Omental fat pad (tissue), 4 donors: ENCODE measurements at places on chromosomes 12 and 14. TPM values are rescaled to one million over a fixed set of nuclear protein-coding genes. Genes with fewer than 3 reads are reported as not detected.

DNA sequence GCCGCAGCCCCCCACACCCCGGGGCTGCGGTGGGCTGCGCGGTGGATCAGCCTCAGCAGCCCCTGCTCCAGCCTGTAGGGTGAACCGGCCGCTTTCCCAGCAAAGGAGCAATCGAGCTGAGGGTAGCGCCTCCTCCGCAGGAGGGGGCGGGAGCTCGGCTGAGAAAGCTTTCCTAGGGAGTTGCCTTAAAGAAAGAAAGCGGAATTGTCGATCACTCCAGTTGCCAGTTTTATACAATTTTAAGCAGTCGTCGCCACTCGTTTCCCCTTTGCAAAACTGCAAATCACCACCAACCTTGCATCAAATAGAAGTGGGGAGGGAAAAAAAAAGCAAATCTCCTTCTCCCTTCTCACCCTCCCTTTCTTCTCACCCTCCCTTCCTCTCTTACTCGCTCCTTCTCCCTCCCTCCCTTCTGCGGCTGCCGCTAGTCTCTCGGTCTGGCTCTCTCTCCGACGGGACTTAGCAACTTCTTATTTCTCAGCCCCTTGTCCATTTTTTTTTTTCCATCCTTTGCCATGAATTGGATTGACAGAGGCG lies at the start of gene PDE3A:
TSS of gene PDE3A (plus strand) at position 424 of the 537 bp plus-strand sequence. CDS start 748 bp downstream, outside the sequence.
- DNase-seq = no peak

DNA sequence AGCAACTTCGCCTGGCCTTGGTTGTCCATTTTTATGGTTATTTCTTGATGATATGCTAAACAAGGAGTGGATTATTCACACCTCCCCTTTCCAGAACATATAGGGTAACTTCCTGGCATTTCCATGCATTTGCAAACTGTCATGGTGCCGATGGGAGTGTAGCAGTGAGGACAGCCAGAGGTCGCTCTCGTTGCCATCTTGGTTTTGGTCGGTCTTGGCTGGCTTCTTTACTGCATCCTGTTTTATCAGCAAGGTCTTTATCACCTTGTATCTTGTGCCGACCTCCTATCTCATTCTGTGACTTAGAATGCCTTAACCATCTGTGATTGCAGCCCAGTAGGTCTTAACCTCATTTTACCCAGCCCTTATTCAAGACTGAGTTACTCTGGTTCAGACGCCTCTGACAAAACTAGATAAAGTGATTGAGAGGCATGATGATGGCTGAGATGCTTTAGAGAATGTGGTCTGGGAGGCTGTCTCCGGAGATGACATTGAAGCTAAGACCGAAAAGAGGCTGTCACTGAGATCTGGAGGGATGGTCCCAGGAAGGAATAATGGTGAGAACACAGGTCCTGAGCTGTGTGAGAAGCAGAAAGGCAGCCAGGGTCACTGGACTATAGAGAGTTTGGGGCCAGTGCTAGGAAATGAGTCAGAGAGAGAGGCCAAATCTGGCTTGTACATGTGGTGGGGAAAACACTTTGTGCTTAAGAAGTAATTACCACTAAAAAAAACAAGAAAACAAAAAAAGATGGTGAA lies 2.9 kb downstream of the GLT1D1 start:
- DNase-seq = no peak

DNA sequence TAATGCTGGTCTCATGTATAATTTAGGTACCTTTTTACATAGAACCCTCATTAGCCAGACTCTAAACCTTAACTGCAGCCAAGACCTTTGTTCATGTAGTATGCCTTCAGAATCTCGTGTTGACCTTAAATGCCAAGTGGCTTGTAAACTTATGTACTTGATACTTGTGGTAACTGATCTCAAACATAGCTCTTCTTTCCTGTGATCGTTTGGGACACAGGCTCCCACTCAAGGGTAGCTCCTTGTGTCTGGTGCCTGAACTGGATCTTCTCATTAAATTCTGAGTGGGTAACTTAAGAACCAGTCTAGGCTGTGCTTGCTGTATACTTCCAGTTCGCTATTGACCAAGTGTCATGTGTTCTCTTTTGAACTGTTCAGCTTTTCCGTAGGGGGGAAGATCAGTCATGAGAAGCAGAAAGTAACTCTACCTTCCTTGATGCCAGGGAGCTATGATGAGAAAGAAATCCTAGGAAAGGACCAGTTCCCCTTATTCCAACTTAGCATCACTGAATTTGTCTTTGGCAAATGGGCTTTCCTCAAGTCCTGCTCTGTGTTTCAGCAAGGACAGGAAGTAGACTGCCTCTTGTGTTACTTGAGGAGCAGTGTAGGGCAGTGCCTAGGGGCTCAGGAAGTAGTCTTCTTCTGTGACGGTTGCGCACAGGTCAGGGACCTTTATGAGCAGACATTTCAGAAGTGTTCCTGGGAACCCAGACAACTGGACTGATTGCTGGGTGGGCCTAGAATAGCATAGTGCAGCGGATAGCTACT lies 2.5 kb downstream of the LGALS3 start:
- no peak for DNase-seq

PTGER2 gene
- total RNA-seq = 6.0 TPM

PTPRQ gene
- total RNA-seq = 9.2 TPM

LRRIQ1 gene
- not detected for total RNA-seq

DNA sequence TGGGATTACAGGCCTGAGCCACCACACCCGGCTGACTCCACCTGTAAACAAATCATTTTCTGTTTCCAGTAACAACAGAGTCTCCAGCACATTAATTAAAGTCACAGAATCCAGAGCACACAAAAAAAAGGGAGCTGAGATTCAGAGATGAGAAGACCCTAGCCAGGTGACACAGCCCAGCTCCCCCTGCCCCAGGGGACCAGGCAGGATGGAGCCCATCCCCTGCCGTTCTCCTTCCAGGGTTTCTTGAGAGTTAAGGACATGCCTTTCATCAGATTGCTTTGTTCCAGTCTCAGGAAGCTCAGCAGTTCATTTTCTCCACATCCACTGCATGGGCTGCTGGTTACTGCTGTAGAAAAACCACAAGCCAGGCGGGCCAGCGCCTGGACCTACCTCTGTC lies 81.2 kb downstream of the RIMBP2 start:
- DNase-seq = no peak

GRCh38 chr12:103379670-103380069 lies 116.1 kb downstream of the C12orf42 start:
- no peak for DNase-seq

BCL2L14 gene
- not detected for total RNA-seq

DNA sequence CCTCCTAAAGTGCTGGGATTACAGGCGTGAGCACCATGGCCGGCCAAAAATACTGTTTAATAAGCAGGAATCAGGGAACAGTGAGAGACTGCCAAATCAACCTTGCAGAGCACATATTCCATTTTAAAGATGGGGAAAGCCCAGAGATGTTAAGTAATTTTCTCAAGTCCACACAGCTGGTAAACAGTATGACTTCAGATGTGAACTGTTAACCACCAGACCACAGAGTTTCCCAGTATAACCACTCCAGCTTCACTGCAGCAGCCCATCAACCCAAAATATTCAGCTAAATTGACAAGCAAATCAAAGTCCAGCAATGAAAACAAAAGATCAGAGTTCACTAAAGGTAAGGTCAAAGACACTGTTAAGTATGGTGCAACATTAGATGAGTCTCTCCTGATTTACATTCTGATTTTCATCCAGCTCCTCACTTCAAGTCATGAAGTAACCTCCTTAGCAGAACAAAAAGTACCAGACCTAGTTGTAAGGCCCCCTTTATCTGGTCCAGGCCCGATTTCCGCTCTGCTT lies 82.1 kb downstream of the TRAFD1 start:
- DNase-seq = no peak

- DNase-seq = no peak
These were observed 20.0 kb downstream of the GAS2L3 start for GRCh38 chr12:100593490-100593889.
